ENCODE measurements at places on chromosomes 6 and 20. TPM values are rescaled to one million over a fixed set of nuclear protein-coding genes. Genes with fewer than 3 reads are reported as not detected.
A peak's percentile ranks its signal among the peaks of the same experiment; 100 is the strongest.

GRCh38 chr6:144129469-144129868 lies 20.8 kb upstream of the STX11 start:
- no peak for DNase-seq

DNA sequence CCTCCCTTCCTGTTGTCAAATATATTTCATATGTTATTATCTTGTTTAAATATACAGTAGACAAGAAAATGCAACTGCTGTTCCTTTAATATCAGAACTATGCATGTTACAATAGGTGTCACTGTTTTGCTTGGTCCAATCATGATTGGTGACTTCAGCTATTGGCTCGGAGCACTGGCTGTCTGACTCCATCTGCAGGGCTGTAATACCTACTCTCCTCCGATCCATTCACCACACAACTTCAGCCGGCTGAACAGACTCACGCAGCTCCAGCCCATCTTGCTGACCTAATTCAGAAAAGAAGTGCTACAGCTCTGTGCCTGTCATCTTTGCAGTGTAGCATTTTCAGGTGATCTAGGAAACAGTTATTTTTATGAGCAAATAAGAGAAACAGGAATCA lies at the start of gene BTBD3:
Gene BTBD3, plus strand, starts transcription at position 231 of the 400 bp plus-strand sequence. CDS start 383 bp downstream, outside the sequence.
- DNase-seq = no peak

SIRPD gene
- not detected for polyA plus RNA-seq

FNDC11 gene
- not detected for polyA plus RNA-seq

GRCh38 chr6:22083119-22083518 lies 213.7 kb downstream of the PRL start:
- no peak for DNase-seq

SLC2A10 gene
- polyA plus RNA-seq = 9.7 TPM

DNA sequence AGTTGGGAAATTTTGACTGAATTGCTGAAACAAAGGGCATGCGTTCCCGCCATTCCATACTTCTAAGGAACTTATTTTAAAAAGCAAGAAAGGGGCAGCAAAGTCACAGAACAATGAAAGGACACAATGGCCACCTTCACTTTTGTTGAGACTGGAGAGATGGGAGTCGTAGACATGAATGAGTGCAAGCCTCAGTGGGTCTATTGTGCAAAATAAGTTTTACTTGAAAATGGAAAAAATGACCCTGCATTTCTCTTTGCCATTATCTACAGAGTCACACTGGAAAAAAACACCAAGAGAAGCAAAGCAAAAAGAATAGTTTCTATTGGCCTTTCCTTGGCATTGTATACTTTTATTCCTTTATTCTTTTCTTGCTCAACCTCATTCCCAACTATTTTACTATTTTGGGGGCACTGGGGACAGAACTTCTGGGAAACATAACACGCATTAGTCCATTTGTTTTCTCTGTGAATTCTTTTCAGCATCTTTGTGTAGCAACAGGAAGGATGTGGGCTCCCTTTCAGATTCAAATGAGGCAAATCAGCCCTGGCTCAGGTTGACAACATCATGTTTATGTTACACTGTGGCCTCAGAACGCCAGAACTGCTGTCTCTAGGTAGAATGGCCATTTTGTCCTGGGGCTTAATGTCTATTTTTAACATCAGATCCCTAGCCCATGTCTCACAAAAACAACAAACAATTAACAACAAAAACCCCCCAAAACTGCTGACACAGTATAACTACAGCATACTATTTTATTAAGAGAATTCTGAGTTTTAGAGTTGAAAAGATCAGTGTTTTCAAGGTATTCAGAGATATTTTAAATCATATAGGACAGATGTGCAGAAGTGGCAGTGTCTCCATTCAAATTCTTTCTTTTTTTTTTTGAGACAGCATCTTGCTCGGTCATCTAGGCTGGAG lies 122.2 kb downstream of the FYN start:
- no peak for DNase-seq

DNA sequence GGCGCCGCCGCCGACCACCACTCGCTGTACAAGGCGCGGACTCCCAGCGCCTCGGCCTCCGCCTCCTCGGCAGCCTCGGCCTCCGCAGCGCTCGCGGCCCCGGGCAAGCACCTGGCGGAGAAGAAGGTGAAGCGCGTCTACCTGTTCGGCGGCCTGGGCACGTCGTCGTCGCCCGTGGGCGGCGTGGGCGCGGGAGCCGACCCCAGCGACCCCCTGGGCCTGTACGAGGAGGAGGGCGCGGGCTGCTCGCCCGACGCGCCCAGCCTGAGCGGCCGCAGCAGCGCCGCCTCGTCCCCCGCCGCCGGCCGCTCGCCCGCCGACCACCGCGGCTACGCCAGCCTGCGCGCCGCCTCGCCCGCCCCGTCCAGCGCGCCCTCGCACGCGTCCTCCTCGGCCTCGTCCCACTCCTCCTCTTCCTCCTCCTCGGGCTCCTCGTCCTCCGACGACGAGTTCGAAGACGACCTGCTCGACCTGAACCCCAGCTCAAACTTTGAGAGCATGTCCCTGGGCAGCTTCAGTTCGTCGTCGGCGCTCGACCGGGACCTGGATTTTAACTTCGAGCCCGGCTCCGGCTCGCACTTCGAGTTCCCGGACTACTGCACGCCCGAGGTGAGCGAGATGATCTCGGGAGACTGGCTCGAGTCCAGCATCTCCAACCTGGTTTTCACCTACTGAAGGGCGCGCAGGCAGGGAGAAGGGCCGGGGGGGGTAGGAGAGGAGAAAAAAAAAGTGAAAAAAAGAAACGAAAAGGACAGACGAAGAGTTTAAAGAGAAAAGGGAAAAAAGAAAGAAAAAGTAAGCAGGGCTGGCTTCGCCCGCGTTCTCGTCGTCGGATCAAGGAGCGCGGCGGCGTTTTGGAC lies 2.0 kb downstream of the SOX4 start:
- DNase-seq = peak; percentile 82

DNA sequence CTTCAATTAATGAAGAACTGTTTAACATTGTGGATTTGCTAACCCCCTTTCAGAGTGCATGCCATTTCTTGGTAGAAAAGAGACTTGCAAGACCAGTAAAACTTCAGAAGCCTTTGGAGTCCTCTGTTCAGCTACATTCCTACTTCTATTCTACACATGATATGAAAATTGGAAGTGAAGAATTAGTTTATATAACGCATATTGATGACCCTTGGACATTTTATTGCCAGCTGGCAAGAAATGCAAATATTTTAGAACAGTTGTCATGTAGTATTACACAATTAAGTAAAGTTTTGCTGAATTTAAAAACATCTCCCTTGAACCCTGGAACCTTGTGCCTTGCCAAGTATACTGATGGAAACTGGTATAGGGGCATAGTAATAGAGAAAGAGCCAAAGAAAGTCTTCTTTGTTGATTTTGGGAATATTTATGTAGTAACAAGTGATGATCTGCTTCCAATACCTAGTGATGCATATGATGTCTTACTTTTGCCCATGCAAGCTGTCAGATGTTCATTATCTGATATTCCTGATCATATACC lies 3.3 kb downstream of the TDRD6 start:
- DNase-seq = no peak

DNA sequence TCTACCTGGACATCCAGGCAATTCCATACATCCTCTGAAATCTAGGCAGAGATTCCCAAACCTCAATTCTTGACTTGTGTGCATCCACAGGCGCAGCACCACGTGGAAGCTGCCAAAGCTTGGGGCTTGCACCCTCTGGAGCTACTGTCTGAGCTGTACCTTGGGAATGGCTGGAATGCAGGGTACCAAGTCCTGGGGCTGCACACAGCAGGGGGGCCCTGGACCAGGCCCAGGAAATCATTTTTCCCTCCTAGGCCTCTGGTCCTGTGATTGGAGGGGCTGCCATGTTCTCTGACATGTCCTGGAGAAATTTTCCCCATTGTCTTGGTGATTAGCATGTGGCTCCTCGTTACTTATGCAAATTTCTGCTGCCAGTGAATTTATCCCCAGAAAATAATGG lies 391.9 kb upstream of the CHD6 start:
- no peak for DNase-seq

DNA sequence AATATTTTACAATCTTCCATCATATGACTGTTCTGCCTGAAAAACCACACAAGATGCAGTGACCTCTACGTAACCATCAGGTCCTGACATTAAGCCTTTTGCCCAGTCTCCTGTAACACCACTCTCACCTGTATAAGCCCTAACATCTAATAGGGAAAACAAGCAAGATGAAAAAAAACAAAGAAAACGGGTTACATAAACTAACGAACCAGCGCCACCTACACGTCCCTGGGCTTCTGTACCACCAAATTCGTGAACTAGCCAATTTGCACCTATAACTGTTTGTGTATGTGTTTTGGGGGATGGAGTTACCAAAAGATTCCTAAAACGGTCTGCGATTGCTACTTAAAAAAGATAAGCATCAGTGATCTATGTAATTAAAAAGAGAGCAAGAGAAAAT lies 70.2 kb downstream of the BLOC1S5 start:
- no peak for DNase-seq

GRCh38 chr6:47202644-47203205 lies 107.0 kb downstream of the TNFRSF21 start:
- DNase-seq = no peak

DNA sequence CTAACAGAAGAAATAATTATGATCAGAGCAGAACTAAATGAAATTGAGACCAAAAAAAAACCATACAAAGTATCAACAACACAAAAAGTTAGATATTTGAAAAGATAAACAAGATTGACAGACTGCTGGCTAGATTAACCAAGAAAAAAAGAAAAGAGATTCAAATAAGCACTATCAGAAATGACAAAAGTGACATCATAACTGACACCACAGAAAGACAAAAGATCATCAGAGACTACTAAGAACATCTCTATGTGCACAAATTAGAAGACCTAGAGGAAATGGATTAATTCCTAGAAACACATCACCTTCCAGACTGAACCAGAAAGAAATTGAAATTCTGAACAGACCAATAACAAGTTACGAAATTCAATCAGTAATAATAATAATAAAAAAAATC lies 17.9 kb downstream of the DTNBP1 start:
- no peak for DNase-seq

BTN1A1 gene
- polyA plus RNA-seq = not detected

DNA sequence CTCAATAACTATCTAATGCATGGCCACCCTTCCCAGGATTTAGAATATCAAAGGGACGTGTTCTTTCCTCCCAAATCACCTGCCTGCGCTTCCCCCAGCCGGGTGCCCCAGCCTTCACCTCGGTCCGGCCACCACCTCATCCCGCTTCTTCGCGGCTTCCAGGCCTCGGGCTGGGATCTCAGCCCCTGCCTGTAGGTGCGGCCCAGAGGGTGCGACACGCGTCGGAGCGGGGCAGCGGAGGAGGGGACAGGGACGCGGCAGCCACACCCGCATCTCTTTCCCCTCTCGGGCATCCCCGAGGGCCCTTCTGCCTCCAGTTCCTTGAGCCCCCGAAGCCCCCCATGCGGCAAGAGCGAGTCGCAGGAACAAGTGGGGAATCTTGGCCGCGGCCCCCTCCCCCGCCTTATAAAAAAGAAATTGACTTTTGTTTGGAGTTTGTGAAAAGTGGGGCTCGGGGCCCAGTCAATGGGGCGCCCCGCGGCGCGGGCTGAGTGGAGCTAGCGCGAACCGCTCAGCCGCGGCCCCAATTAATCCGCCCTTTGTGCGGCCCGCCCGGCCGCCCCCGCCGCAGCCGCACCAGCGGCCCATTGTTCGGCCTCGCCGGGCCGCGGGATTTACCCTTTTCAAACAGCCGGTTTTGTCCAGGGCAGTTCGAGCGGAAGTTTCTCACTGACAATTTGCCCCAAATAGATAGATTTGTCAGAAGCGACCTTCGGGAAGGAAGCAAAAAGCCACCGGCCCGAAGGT lies 8.4 kb upstream of the NR2E1 start:
- no peak for DNase-seq
